Foreskin keratinocyte (primary cell): ENCODE measurements at places on chromosomes 6 and 20. TPM values are rescaled to one million over a fixed set of nuclear protein-coding genes. Genes with fewer than 3 reads are reported as not detected.

SUN5 gene
- total RNA-seq = not detected in 2 replicates

SYNDIG1 gene
- not detected in 2 replicates for total RNA-seq

PRL gene
- not detected in 2 replicates for total RNA-seq

PPDPF gene
- 181 and 190 TPM in 2 replicates for total RNA-seq

HLA-DPB1 gene
- total RNA-seq = 2.7 TPM in 1 of 2 replicates, not detected in the other

ME1 gene
- total RNA-seq = 40.2 and 50.8 TPM in 2 replicates

DAAM2 gene
- total RNA-seq = 0.04 TPM in 1 of 2 replicates, not detected in the other

PTK6 gene
- total RNA-seq = 15.7 and 21.8 TPM in 2 replicates

SIM1 gene
- total RNA-seq = not detected in 2 replicates

FAM162B gene
- total RNA-seq = not detected in 2 replicates

CDC5L gene
- total RNA-seq = 27.9 and 29.7 TPM in 2 replicates

SLC35B2 gene
- 76.7 and 77.0 TPM in 2 replicates for total RNA-seq

MARCKS gene
- total RNA-seq = 52.6 and 57.8 TPM in 2 replicates

SNAP91 gene
- not detected in 2 replicates for total RNA-seq

CTAGE9 gene
- not detected in 2 replicates for total RNA-seq

ADGB gene
- total RNA-seq = not detected in 2 replicates

AMD1 gene
- 114 and 123 TPM in 2 replicates for total RNA-seq

CDH26 gene
- total RNA-seq = 1.1 and 1.2 TPM in 2 replicates

RIPPLY2 gene
- total RNA-seq = 0.65 and 1.8 TPM in 2 replicates

PHF20 gene
- 27.9 and 28.1 TPM in 2 replicates for total RNA-seq

GMDS gene
- 16.7 and 17.2 TPM in 2 replicates for total RNA-seq

HLA-DMA gene
- 1.3 and 4.4 TPM in 2 replicates for total RNA-seq

SNAI1 gene
- 0.04 TPM in 1 of 2 replicates, not detected in the other for total RNA-seq

MRPS18B gene
- total RNA-seq = 61.5 and 64.8 TPM in 2 replicates

C4A gene
- 1.7 and 1.8 TPM in 2 replicates for total RNA-seq

TUBB1 gene
- not detected in 2 replicates for total RNA-seq

LAMA2 gene
- 0.49 and 0.92 TPM in 2 replicates for total RNA-seq

BTN1A1 gene
- not detected in 2 replicates for total RNA-seq

C20orf202 gene
- not detected in 2 replicates for total RNA-seq

APOBEC2 gene
- total RNA-seq = not detected in 2 replicates

FAM217A gene
- total RNA-seq = not detected in 2 replicates

TEAD3 gene
- 14.0 and 14.9 TPM in 2 replicates for total RNA-seq

TNFRSF6B gene
- total RNA-seq = 189 and 224 TPM in 2 replicates

SLC22A2 gene
- total RNA-seq = not detected in 2 replicates

MACROD2 gene
- total RNA-seq = 0.67 and 0.68 TPM in 2 replicates

CAP2 gene
- 5.6 and 7.4 TPM in 2 replicates for total RNA-seq

LHFPL5 gene
- total RNA-seq = not detected in 2 replicates

HTR1E gene
- total RNA-seq = not detected in 2 replicates

ZNFX1 gene
- total RNA-seq = 34.0 and 42.6 TPM in 2 replicates

NHSL1 gene
- total RNA-seq = 16.8 and 18.8 TPM in 2 replicates

THBD gene
- total RNA-seq = 2.0 and 2.6 TPM in 2 replicates

SRXN1 gene
- total RNA-seq = 38.1 and 51.9 TPM in 2 replicates

TMEM170B gene
- 0.03 and 0.07 TPM in 2 replicates for total RNA-seq

SEC63 gene
- total RNA-seq = 34.2 and 41.9 TPM in 2 replicates

ASXL1 gene
- total RNA-seq = 28.2 and 31.7 TPM in 2 replicates

PPIL4 gene
- 27.6 and 29.3 TPM in 2 replicates for total RNA-seq

PLN gene
- not detected in 2 replicates for total RNA-seq

NOX3 gene
- not detected in 2 replicates for total RNA-seq

BPIFA3 gene
- not detected in 2 replicates for total RNA-seq

PDYN gene
- total RNA-seq = not detected in 2 replicates
